Glutamatergic neuron (in vitro differentiated cells): ENCODE measurements at places on chromosomes 4 and X. TPM values are rescaled to one million over a fixed set of nuclear protein-coding genes. Genes with fewer than 3 reads are reported as not detected.
A peak's percentile ranks its signal among the peaks of the same experiment; 100 is the strongest.

- no peak for DNase-seq
Observed at GRCh38 chr4:120238277-120238973, 171.8 kb upstream of the MAD2L1 start.

DNA sequence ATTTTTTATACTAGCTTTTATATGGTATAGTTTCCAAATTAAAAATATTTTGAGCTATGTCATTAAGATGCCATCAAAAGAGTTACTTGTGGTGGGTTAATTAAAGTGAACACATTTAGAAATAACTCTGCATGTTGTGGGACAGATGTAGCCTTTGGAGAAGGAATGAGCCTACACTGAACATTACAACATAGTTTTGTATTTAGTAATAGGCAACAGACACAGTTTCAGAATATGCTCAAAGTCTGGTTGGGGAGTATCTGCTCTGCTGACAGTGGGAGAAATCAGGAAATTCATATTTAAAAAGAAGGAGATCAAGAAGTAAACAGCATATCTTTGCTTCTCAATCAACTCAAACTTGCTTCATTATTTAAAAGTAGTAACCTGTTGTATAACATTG lies 23.7 kb downstream of the EMCN start:
- no peak for DNase-seq

GRCh38 chr4:15149839-15150592 lies 147.7 kb downstream of the CPEB2 start:
- DNase-seq = peak; percentile 78

Gene ZNF630
- 2.8 TPM for total RNA-seq

DNA sequence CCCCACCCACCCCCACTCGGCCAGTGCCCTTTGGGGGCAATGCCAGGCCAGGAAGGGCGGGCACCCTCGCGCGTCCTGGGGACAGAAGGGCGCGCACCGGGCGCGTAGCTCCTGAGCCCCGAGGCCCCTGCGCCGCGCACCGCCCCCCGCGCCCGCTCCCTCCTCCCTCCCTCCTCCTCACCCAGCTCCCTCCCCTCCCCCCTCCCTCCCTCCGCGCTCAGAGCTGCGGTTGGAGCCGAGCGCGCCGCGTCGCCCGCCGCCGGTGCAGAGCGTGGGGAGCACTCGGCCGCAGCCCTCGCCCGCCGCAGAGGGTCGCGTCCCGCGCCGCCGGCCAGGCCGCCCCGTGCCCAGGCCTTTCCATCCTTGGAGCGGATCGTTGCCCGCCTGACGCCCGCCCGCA lies at the start of gene ATP2B3:
Gene ATP2B3 (plus strand): TSS at position 220 of the 400 bp plus-strand sequence. CDS start 18,606 bp downstream, outside the sequence.
- DNase-seq = peak; percentile 55
